Activated effector memory CD4-positive, alpha-beta T cell treated with Interleukin-2 at 50 U/mL for 16 hours (primary cell): ENCODE measurements at places on chromosomes 16 and 17.

GRCh38 chr16:58853854-58854791 lies 120.0 kb upstream of the GOT2 start:
- DNase-seq: no peak

DNA sequence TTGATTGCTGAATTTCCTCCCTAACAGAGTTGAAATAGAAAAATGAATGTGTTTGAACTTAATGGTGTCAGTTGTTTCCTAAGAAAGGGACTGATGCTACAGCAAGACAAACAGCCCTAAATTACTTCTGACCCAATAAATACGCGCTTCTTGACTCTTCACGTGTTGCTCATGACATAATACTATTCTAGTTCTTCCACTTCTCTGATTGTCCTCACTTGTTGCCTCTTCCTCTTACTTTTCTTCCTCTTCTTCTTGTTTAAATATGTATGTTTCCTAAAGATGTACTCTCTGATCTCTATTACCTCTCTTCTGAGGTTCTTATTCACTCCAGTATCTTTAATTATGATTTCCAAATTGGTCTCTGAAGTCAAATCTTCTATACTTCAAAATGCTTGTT lies 32.4 kb downstream of the RNF43 start:
- no peak for DNase-seq

DNA sequence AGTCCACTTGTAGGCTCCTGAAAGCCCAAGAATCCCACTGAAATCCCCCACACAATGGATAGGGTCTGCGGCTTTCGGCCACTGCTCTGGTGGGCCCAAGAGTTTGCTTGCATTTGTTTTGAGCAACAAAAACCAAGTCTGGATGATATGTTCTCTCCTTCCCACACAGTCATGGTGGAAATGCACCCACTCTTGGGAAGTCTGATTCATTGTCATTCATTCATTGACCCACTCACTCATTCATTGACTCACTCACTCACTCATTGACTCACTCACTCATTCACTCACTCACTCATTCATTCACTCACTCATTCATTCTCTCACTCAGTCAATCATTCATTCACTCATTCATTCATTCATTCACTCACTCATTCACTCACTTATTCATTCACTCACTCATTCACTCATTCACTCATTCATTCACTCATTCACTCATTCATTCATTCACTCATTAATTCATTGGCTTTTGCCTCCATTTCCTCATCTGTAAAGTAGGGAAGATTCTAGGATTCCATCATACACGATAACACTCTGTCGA lies 2.2 kb upstream of the CA5A start:
- no peak for DNase-seq

DNA sequence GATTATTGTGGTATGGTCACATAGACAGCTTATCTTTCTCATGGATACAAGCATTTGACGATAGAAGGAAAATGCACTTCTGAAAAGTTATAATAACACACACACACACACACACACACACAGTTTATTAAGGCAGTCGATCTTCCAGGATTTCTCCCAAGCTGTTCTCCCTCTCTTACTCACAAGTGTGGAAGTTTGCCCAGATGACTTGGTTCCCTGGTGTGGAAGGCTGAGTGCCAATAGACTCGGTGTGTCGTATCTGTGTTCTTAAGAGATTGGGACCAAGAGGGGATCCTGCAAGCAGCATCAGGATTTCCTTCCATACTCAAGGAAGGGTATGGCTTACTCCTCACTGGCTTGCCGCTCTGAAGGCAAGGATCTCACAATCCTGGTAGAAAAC lies 279.6 kb downstream of the HS3ST3B1 start:
- no peak for DNase-seq

- DNase-seq: peak; percentile 55
These were observed at the start of gene IL4R for GRCh38 chr16:27313422-27314160. TSS of gene IL4R (plus strand) at chr16:27313974. CDS start at chr16:27340204, 26,230 bp downstream.

GRCh38 chr17:5050278-5050677 lies 15.1 kb upstream of the SLC52A1 start:
- DNase-seq: no peak

DNA sequence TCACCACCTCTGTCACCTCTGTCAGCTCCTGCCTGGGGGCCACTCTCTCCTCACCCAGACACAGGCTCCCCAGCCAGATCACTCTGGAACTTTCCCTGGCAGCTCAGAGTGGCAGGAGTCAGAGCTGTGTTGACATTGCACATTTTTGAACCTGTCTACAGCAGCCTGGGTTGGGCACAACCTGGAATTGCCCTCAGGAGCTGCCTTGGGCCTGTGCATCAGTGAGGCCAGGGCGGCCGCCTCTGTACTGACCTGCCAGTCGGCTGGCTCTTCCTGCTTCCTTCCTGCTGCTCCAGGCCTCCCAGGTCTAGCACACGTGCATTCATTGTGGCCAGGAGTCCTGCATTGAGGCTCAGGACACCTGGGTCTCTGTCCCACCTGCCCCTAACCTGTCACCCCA lies 14.2 kb upstream of the TMEM11 start:
- DNase-seq: no peak

DNA sequence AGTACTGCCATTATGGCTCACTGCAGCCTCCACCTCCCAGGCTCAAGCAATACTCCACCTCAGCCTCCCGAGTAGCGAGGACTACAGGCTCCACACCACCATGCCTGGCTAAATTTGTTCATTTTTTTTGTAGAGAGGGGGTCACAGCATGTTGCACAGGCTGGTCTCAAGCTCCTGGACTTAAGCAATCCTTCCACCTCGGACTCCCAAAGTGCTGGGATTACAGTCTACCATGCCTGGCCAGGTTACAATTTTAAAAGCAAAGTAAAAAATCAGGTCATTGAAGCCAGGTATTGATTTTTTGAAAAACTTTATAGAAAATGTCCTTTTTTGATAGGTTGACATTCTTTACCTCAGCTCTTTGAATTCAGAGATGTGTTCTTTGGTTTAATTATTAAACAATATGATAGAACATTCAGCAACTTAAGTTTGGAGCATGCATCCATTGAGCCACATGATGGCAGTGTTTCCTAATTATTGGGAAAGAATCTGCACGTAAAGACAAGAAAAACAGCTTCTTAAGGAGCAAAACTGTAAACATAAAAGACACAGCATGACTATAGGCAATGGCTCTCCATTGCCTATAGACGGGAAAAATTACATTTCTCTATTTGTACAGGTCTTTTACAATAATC lies 1.7 kb upstream of the SLC16A11 start:
- no peak for DNase-seq

DNA sequence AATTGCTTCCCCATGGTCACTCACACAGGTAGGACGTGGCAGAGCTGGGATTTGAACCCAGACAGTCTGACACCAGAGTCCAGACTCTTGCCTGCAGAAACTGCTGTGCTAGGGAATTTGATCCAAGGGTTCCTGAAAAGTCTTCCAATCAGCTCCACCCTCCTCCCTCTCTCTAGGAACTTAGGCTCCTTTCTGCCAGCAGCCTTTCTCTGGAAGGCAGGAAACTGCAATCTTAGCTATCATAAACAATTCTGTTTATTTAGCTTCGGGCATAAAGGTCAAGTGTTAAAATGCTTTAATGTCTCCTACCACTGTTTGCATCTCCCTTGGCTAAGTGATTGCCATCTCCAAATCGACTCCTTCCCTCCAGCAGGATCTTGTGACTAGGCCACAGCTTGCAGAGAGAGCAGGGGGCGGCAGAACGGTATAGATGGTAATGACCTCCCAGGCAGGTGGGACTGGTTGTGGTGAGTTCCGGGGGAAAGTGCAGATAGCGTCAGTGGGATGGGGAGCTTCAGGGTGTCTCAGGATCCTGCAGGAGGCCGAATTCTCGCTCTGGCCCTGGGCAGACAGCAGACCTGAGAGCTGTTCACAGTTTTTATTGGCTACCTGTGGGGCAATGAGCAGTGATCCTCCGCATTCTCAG lies 882.4 kb upstream of the EEF2KMT start:
- DNase-seq: no peak

DNA sequence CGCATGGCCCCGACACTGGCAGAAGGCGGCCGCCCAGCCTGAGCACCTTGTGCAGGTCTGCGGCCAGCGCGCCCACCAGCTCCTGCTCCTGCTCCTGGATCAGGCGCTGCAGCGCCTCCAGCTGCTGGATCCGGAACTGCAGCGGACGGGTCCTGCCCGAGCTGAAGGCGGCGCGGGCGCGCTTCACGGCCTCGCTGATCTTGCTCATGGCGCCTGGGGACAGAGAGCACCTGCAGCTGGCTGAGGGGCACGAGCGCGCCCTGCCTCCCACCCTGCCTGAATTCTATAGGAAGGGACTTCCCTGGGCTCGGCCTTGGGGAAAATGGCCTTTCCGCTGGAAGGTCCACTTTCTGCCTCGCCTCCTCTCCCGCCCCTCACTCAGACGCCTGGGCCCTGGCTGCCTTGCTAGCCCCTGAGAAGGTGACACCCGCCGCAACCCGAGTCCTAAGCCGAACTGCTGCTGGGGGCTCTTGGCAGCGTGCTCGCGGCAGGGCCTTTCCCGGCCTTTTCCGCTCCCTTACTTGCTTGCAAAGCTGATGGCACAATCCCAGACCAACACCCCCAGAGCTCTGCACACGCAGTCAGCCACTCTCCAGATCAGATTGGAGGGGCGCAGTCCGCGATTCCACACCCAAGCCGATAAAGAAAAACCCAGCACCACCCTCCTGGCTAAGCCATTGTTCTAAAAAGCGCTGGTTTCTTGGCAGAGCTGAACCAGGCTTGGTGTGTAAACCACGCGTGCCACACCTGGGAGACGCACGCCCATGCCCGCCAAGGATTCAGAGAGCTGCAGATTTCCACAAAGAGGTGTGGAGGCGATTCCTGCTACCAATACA lies 3.0 kb downstream of the ALDH3A1 start:
- DNase-seq: peak; percentile 71

- DNase-seq: no peak
These were observed 231.1 kb upstream of the CA10 start for GRCh38 chr17:52389632-52390031.

GRCh38 chr16:72905581-72905980 lies 142.3 kb downstream of the ZFHX3 start:
- DNase-seq: no peak

GRCh38 chr16:28053461-28053860 lies 10.1 kb downstream of the GSG1L start:
- DNase-seq: no peak

GRCh38 chr16:11078812-11079459 lies 134.6 kb downstream of the CLEC16A start:
- DNase-seq: no peak

- DNase-seq: no peak
These were observed 16.1 kb downstream of the DDX42 start for GRCh38 chr17:63790057-63790456.

DNA sequence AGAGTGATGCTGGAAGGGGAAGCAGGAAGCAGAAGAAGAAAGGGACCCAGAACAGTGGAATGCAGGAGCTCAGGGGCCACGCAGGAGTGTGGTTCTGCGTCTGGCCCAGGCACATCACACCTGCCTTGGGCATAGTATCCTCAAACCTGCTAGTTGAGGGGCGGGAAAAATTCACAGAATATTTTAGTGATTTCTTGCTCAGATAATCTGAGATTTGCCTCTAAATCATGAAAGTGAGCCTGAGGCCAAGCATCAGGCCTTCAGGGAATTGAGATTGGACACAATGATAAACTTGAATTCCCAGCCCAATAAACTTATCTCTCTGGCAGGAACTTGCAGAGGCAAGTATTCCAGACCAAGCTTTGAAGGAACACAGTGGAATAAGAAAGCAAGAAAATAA lies 48.5 kb upstream of the CCL2 start:
- no peak for DNase-seq

- no peak for DNase-seq
These were observed 34.9 kb upstream of the NLRP1 start for GRCh38 chr17:5619088-5619740.

DNA sequence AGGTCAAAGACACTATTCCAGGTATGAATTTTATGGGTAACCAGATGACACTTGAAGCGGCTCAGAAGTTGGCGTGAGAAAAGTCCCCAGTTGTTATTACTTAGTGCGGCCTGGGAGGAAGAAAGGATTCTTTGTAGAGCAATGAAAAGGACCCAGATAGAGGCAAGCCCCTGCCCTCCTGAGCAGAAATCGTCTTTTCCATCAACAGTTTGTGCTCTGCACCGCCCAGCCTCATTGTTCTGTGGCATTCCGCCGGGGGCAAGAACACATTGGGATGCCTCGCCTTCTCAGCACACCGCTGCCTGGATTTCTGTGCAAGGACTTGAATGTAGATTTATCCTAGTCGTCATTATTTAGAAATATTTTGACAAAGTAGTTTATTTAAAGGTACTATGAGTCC lies 32.7 kb upstream of the CRHR1 start:
- no peak for DNase-seq

GRCh38 chr17:41383690-41384089 lies 1.6 kb upstream of the KRT34 start:
- no peak for DNase-seq

GRCh38 chr17:38762231-38762630 lies 9.7 kb downstream of the PSMB3 start:
- DNase-seq: no peak

DNA sequence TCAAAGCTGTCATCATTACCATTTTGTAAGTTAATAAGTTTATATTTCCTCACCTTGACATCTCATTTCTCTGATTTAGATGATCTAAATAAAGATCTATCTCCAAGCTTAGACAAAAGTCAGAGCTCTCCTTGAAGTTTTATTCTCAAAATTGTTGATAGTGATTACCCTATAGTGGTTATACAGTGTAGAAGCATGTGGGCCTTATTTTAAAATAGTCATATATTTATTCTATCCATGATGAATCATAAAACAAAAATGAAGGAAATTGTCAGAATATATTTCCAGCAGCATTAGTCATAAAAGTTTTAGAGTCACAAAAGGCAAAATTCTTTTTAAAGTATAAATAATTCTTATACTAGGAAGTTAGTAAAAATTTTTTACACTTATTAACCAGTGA lies 49.0 kb downstream of the RHOT1 start:
- no peak for DNase-seq

DNA sequence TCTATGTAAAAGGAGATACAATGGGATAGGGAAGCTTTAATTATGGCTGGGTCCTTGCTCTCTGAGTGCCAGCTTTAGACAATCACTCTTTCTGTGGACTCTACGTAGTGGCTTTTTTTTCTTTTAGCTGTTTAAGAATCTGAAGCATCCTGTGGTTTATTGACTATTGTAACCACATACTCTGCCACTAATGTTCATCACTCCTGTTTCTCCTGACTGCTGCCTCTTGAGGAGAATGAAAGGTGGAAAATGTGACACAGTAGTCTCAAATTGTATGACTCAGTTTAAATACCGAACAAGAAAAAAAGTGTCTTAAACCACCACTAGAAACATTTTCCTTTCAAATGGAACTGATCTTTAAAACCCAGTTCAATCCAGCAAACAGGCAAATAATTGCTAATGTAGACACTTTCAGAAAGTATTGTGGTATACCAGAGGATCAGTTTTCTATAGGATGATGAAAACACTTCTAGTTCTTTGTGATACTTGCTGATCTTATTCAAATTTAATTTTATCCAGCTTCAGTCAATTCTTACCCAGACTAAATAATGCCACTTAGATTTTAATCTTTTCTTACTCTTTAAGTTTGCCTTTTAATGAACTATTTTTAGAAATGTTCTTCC lies 302.7 kb upstream of the PMFBP1 start:
- no peak for DNase-seq

- no peak for DNase-seq
These were observed 72.0 kb upstream of the DNAJA2 start for GRCh38 chr16:47045459-47045858.

GRCh38 chr17:51487947-51488346 lies 227.6 kb downstream of the UTP18 start:
- no peak for DNase-seq
